ENCODE measurements at places on chromosomes 11 and 22.

- DNase-seq, result no peak
Measured at GRCh38 chr11:97202613-97203292, 812.9 kb downstream of the JRKL start.

GRCh38 chr11:16505481-16505880, 149.1 kb upstream of the SOX6 start:
- DNase-seq, result no peak

DNA sequence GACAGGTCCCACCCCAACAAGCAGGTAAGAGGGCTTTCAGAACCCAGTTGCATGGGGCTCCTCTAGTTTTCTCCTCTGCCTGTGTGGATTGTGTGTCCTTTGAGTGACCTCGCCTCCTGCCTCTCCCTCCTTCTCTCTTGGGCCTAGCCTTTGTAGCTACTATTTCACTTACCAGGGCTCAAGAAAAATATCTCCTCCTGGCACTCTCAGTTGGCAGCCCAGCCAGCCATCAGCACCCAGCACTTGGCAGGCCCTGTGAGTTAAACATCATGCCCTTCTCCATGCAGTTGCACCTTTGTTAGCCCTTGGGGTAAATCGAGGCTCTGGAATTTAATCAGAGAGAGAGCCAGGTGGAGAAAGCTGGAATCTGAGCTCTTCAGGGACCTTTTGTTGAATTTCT, 35.4 kb upstream of the SORL1-AS1 start:
- DNase-seq, result no peak

- no peak for DNase-seq
Measured at GRCh38 chr11:2400762-2401435, 349 bp downstream of the TSSC4 start.

DNA sequence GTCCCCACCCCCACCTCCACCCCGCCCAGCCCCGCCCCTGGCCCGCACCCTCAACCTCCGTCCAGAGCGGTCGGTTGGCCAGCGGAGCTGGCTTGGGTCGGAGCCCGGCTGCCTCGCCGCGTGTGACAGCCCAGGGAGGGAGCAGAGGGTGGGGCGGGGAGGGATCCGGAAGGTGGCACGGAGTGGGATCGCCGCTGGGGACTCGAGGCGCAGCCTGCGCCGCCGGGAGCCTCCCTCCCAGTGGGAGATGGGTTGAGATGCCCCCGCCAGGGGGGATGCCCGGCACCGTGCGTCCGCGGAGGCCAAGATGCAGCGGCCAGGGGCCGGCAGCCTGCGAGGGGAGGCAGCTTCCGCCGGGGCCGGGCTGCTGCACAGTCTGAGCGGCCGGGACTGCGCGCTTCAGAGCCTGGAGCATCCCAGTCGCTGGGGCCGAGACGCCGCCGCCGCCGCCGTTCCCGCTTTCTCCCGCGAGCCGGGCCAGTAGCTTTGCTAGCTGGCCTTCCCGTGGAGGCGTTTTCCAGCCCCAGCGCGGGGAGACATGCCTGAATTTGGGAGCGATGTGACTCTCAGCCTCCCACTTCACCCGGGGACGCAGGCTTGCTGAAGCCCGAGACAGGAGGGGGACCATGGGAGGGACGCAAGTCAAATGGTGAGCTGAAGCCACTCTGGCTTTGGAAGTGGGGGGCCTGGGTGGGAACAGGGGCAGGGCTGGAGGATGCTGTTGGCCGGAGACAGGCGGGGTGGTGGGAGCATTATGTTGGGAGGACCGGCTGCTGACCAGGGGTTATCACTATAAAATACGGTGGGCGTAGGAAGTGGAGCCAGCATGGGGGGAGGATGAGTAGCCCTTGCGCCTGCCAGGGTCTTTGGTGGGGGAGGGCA, 40.2 kb downstream of the DIXDC1 start:
- no peak for DNase-seq

GRCh38 chr22:44930711-44931035, 79.1 kb downstream of the PHF21B start:
- no peak for DNase-seq

- no peak for DNase-seq
Measured at GRCh38 chr11:130037058-130037457, 32.6 kb upstream of the APLP2 start.

DNA sequence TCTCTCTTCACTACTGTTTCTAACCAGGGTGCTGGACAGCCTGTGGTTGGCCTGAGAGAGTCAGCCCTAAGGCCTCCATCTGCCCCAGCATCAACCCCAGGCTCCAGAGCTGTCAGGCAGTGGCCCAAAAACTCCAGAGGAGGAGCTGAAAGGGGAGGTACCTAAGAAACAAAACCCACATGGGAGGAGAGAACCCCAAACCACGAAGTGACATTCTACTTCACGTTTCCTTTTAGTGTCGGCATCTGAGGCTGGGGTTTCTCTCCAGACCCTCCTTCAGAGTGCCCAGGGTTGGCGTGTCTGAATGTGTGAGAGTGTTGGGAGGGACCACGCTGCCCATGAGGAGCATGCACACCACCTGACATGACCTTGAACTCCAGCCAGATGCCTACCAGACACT, 69.8 kb upstream of the NNMT start:
- no peak for DNase-seq

DNA sequence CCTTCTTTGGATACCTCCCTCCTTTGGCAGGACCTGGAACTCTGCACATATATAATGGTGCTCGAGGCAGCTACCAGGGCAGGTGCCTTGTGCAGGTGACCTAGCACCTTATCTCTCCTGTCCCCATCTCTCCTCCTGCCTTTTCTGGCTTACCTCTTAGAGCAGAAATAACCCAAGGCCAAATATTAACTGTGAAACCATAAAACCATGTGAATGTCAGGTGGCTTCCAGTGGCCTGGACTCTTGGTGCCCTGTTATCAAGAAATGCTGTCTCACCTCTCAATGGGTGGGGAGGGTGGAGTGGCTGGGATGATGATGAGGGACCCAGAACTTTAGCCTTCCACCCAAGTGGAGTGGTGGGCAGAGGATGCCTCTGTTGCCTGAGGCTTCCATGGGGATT, 42.9 kb downstream of the YWHAH start:
- DNase-seq, result no peak

DNA sequence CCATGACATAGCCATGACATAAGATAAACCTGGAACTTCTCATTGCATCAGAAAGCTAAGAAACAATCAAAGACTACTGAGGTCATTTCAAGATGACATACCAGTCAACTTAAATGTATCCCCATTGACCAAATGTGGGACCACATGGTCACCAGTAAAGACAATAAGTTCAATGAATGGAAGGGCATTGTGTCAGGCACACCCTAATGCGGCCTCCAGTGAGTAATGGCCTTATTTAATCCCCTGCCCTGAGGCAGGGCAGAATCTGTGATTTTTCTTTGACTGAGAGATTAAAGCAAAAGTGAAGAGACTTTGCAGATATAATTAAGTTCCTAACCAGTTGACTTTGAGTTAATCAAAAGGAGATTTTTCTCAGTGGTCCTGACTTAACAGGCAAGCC, 17.3 kb upstream of the SYT8 start:
- no peak for DNase-seq

DNA sequence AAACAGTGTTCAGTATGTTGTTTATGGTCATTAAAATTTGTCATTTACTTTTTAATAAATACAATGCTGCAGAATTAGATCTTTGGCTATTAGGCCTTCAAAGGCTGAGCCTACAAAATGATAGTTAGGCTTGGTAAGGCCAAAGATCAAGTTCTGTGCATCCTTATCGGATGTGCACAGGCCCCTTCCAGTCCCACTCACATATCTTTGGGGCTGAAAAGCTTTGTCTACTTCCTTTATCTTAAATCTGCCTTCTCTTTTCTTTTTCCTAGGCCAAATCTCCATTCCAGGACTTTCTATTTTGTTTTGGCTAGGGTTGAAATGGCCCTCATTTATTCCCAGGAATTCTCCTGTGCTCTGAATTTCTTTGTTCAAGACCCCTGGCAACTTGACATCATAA, 3.4 kb upstream of the GLB1L2 start:
- DNase-seq, result no peak

DNA sequence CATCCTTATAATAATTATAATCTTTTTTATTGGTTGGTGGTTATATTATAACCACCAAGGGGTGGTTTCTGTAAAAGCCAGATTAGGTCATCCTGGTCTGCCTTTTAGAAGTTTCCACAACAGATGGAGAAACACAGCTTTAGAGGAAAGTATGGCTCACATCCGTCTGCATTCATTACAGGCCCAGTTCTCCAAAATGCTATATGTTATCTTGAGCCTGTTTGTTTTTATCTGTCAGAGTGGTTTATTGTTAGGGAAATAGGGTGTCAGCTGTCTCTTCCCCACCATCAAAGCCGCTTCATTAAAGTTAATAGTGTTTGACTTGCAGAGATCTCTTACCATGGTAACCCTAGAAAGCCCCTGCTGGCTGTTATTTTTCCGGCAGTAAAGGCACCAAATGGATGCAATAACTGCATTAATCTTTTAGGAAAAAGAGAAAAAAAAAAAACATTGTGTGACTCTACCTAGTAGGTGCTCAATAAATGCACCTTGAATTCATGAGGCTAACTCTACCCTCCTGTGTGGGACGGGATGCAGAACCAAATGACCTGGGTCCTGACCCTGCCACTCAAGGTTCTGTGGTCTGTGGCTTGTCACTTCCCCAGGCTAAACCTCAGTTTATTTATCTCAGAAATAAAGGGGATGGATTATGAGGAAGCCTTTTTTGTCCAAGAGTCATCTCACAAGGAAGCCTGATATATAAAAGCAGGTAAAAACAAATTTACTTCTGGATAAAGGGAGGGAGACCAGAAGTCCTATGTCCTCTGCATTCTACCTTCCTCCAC, 118.3 kb downstream of the WT1 start:
- no peak for DNase-seq

DNA sequence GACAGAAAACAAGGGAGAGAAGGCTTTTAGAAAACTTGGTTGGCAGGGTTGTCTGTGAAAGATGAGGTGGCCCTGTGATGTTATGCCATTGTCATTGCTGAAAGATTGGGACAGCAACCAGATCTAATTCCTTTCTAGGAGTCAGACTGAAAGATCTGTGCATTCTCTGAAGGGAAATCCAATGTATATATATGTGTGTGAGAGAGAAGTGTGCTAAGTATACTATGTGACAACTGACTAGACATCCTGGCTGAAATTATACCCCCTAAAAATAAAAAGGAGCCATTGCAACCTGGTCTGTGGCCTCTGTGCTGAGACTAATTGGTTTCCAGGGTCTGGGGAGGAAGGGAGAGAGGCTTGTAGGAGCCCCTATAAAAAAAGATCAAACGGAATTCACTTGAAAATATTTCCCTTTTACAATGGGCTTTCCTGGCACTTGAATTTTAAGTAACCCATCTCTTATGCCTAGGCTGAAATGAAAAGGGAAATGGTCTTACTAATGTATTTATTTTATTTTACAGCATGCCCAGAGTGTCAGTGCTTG, 1.2 kb upstream of the MPPED2 start:
- DNase-seq, result no peak

DNA sequence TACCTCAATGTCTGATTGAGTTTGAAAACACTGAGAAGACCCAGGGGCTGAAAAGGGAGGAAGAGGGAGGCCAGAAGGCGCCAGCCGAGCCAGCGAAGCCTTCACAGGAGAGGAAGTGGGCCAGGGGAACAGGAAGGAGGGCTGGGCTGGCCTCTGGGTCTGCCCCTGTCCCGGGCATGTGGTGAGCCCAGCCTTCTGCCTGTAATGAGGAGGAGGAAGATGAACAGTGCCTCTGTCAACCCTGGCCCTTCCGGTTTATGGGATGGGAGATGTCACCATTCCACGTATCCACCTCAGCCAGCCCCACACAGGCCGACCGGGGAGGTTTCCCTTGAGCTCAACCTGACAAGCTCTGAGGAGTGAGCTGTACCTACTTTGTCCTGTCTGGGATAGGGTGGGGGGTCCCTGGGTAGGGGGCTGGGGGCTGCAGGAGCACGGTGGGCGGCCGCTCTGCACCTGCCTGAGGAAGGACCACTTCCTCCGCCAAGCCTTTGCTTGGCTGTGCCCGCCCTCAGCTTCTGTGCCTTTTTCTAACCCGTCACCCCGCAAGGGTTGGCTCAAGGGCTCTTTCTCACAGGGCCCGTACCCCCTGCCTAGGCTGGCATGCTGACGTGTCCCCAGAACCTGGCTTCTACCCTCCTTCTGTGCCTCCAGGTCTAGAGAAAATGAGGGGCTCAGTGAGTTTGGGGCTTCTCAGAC, 2.0 kb downstream of the PARVG start:
- no peak for DNase-seq

DNA sequence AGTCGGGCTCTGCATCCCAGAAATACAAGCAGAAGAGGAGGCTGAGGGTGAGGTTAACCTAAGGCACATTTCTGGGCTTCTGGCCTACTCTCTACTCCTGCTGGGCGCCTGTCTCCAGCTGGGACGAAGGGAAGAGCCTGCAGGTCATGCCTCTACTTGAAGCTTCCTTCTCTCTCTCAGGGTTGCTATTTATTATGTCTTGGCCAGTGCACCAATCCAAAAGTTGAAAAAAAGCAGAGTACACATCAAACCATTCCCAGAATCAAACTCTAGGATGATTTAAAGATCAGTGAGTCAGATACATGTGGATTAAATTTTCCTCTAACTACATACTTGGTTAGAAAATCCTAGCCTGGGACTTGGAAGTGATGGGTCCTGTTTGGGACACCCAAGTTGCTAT, 60.2 kb upstream of the CDON start:
- DNase-seq, result no peak

DNA sequence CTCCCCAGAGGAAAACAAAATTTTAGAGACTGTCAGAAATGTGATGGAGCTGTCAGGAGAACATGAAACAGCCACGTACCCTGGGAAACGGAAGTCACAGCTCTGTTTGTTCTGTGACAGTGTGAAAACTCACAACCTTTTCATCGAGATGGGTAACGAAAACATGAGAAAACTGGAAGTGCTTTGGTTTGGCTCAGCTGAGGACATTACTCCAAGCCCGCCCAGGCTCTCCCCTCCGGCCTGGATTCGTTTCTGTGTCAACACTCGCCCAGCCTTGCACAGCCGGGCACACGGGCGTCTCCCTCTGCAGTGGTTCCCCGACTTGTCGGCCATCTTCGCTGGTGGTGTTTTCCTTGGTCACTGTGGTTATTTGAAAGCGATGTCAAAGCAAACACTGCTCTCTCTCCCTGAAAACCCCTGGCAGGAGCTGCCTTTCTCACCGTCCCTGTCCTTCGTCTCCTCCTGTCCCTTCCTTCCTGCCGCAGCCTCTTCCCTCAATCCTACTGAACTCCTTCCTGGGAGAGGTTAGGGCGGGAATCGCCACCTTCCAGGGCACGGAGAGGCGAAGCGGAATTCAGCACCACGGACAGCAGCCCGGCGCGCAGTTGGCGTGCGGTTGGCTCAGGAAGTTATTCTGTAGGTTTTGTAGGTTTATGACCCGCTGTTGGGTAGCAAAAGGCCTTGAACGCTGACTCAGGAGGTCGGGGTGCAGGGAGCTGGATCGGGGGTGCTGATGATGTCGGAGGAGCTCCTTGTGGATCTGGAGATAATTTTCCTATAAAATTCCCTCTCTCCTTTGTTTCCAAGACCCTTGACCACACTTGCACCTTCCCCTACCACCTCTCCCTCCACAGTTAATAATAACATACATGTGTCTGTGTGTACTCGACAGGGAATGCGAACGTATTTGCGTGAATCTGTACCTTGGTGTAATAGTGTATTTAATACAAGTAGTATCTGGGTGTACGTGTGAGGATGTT, 13.1 kb upstream of the RPS19BP1 start:
- DNase-seq, result no peak

GRCh38 chr11:117752721-117753237, 44.2 kb downstream of the DSCAML1 start:
- DNase-seq, result no peak
